ENCODE measurements at places on chromosomes 12 and 14.

- no peak for DNase-seq
Observed at GRCh38 chr12:52070185-52070925, 577 bp downstream of the ATG101 start.

DNA sequence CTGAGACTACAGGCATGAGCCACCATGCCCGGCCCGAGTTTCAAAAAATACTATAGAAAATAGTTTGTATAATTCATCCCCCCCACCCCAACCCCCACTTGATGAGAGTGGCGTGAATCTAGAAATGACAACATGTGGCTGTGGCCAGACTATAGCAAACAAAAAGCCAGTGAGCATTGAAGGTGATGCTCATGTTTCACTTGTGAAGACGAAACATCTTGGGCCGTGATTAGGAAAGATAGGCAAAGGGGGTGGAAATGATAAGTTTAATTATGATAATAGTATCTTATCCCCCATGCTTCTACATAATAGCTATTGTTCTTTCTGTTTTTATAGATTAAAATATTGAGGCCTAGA, 8.5 kb downstream of the BORCS5 start:
- DNase-seq: no peak

- no peak for DNase-seq
Observed at GRCh38 chr14:59481871-59482540, 2.2 kb downstream of the L3HYPDH start.

GRCh38 chr12:31817120-31817519, 88.3 kb upstream of the AMN1 start:
- no peak for DNase-seq

- no peak for DNase-seq
Observed at GRCh38 chr14:95098984-95099599, 58.2 kb downstream of the DICER1 start.

- peak; percentile 82 for DNase-seq
Observed at GRCh38 chr14:51780006-51780692, 80.3 kb upstream of the GNG2 start.

DNA sequence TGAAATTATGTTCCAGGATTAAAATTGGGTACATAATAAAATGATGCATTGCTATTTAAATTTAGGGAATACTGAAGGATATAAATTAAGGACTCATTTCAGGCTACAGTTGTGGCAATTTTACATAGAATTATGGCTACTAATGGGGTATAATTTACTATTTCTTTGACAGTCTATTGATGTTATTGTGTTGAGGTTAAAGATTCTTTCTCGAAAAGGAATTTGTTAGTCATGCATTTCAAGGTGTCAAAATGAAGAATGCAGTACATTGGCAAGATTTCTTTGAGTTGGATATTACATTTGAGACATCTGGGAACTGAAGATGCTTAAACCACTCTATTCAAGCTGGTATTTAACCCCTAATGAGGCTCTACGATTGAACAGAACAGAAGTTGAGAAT, 28.3 kb downstream of the SLC5A8 start:
- DNase-seq: no peak

GRCh38 chr12:95179011-95179410, 38.3 kb downstream of the FGD6 start:
- DNase-seq: no peak

DNA sequence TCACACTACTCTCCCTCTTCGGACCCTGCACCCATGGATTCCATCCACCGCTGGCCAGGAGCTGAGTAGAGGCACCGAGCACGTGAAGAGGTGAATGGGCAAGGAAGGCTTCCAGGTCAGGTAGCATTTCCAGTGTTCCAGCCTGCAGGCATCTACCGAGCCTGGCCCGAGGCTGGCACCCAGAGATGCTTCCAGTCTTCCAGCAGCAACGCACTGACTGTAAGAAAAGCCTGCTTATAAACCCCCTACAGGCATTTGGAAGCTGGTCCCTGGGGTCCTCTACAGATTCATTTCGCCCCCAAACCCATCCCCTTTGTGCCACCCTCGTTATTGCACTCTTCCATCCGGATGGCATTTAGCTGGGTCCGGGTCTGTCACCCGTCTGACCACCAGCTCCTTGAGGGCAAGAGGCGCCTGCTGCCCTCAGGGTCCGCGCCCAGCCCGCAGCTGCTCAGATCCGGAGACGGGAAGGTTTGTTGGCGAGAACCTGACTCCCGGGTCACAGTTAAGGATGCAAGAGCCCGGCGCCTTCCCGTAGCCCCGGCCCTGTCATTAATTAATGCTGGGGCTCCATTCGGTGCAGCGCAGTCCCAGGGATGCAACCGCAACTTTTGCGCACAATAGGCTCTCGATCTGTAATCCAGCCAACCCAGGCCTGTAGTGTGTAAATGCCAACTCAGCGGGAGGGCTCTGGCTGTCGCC, 614 bp upstream of the MARK3 start:
- DNase-seq: no peak

DNA sequence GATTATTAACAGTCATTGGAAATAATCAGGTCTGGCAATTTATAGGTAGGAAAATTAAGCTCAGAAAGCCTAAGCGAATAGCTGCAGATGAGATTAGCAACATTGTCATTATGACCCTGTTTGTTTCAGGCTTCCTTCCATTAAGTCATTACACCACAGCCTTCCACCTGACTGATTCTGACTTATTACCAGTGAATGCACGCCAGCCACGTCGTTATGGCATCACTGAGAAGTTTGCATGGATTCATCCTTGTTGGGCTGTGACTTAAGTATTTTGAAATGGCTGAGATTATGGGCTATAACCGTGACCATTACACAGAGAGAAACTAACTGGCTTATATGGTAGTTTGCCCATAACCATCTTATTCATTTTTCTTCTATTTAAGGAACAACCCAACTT, 18.6 kb downstream of the RASSF8 start:
- DNase-seq: no peak

DNA sequence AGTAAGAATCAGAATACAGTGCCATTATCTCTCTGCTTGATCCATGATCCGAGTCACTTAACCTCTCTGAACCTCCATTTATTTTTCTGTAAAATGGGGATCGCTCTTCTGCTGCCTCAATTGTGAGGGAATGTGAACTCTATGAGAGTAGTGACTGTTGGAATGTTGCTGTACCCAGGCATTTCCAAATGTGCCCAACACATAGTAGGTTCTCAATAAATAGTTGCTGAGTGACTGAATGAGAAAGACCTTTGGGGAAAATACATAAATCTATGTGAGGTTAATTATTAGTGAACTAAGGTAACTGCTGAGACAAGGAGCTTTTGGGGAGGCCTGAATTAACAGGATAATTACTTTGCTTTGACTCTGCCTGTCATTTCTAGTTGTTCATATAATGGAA, 33.9 kb upstream of the NR1H4 start:
- no peak for DNase-seq

DNA sequence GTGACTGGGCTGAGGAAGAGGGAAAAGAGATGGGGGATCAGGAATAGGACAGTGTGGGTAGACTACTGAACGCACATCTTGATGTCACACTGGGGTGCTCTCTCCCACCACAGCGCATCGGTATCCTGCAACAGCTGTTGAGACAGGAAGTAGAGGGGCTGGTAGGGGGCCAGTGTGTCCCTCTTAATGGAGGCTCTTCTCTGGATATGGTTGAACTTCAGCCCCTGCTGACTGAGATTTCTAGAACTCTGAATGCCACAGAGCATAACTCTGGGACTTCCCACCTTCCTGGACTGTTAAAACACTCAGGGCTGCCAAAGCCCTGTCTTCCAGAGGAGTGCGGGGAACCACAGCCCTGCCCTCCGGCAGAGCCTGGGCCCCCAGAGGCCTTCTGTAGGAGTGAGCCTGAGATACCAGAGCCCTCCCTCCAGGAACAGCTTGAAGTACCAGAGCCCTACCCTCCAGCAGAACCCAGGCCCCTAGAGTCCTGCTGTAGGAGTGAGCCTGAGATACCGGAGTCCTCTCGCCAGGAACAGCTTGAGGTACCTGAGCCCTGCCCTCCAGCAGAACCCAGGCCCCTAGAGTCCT, 6.9 kb downstream of the C1QL4 start:
- no peak for DNase-seq

DNA sequence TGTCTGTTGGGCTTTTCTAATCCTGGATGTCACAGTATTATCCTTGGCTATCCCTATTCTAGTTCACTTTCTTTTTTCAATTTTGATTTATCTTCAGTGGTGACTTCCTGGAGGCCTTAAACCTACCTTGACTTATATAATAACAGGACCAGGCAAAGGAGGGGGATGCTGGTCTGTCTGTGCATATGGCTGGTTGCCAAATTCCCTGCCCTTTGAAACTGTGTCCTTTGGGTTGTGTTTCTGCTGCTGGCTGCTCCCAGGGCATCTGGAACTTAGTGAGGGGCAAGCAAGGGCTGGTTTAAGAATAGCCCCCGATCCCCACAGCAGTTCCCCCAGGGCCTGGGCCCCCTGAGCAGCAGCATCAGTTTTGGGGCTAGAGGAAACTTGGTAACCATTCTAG, 96.0 kb upstream of the MAX start:
- DNase-seq: no peak

GRCh38 chr14:74241652-74242017, 2.4 kb downstream of the VSX2 start:
- no peak for DNase-seq

- DNase-seq: no peak
Observed at GRCh38 chr12:74449872-74450271, 87.8 kb upstream of the ATXN7L3B start.

DNA sequence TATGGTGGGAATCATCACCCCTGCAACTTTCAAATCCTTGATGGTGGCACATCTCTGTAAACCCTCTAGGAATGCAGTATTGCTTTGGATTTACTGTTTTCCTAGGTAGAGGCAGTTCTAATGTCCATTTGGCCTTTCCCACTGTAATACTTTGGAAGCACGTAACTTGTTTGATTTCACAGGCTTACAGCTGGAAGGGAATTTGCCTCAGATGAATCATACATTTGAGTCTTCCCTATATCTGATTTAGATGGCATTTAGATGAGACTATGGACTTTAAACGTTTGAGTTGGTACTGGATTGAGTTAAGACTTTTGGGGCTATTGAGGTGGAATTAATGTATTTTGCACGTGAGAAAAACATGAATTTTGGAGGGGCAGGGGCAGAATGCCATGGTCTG, 35.9 kb downstream of the DAAM1 start:
- no peak for DNase-seq

DNA sequence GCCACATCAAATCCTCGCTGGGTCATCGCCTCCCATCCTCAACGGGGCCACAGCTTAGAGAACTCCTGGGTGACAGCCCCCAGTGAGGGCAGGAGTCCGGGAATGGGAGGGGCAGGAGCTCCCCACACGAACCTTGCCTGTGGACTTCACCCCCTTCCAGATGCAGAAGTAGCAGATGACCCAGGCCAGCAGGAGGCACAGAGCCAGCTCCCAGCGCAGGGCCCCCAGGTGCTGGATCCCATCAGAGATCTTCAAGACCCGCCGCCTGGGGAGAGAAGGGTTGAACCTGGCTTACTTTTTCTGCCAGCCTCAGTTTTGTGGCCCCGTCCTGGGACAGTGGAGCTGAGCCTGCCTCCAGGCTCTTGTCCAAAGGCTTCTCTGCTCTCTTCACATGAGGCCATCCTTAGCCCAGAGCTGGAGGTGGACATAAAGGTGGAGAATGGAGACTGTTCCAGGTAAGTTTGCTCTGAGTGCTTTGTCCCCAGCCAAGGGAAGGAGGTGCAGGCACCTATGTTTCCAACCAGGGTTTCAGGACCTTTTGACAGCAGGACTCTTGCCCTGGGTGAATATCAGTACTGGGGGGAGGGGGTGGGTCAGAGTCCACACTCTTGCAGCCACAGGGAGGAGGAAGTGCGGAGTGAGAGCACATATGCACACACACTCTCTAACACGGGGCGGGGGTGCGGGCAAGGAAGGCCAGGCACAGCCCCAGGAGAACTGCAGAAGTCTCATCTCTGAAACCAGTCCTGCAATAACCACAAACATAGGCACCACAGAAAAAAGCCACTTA, 23.3 kb upstream of the SLC6A12 start:
- DNase-seq: no peak

- no peak for DNase-seq
Observed at GRCh38 chr14:59619061-59619460, 42.4 kb upstream of the CCDC175 start.

DNA sequence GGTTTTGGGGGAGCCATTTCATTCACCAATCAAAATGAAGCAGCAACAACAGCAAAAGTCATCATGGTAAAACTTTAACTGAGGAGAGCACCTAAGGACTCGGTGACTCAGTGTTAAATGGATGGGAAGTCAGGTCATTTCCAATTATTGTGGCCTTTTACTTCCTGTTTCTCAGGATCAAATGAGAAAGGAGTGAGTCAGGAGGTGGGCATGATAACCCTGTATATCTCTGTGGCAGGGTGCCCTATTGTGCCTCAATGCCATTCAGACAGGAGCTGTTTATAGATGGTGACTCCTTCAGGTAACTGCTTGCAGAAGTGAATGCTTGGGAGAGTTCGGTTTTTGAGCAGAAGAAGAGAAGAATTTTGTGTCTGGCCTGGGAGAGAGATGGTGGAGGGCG, 135.5 kb upstream of the CPM start:
- DNase-seq: no peak

DNA sequence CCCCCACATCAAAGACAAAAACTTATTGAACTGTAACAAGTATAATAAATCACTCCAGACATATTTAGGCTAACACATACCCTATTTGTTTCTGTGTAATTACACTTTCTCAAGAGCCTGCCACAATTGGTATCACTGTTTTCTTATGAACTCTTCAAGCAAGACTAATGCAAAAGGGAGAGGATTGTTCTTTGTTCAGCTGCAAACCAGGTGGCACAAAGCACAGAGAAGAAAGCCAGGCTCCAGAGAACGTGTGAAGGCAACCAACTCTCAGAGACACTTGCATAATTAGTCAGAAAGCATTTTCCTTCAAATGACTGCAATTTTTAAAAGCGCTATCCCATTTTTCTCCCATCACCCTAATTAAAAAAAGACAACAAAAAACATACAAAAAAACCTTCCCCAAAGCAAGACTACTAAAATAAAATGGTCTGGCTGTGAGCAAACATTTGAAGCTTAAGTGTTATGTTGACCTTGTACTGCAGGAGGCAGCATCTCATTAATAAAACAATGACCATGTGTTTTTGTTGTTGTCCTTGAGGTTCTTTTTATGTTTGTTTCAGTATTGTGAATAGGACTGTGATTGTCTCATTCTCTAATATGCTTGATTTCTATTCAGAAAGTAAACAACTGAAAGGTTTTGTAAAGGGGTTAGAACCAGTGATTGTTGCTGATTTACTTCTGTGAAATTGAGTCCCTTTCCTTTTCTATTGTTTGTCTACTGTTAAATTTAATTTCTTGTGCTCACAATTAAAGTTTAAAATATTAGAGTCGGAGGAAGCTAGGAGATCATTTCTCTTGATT, 452.7 kb upstream of the PDE3A start:
- no peak for DNase-seq

GRCh38 chr14:64501411-64502171, 2.0 kb downstream of the ZBTB25 start:
- no peak for DNase-seq

DNA sequence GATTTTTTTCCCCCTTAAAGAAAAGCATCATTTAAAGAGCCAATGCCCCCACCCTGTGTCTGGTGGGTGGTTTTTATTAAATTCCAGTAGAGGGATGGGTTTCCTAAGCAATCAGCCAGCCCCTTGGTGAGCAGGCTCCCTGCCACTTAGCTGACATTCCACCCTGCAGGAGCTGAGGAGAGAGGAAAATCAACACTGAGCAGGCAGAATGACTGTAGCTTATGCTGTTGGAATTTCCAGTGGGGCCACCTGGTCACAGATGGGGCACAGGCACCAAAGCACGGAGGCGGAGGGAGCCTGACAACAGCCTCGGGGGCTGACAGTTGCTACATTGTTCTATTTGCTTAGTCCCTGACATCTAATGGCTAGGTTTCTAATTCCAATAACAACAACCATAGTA, 127.7 kb downstream of the TMEM30B start:
- DNase-seq: no peak

GRCh38 chr12:51432921-51433320, 8.3 kb downstream of the SLC4A8 start:
- no peak for DNase-seq
